ENCODE measurements at places on chromosomes 2 and 18. TPM values are rescaled to one million over a fixed set of nuclear protein-coding genes. Genes with fewer than 3 reads are reported as not detected.

LINC00305 gene
- 5.1 TPM for total RNA-seq

PARD6G gene
- total RNA-seq, result not detected

RIT2 gene
- not detected for total RNA-seq

CEP68 gene
- total RNA-seq, result 23.4 TPM

FAM110C gene
- total RNA-seq, result not detected

DSG4 gene
- 8.3 TPM for total RNA-seq

DNA sequence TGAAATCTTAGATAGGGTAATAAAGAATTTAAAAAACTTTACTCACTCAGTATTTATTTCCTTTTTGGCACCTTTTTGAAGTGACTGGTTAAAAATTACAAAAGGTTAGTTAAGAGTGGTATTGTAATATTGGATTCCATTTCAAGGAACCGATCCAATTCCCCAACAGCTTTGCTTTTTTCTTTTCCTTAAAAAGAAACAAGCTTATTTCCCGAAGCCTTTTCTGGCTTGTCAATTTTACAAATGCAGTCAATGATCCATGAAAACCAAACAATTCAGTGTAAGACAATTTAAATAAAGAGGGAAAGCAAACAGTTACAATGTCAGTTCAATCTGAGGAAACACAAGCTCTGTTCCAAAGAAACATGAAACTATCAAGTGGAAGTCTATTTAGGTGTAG lies 200.2 kb downstream of the RIT2 start:
- no peak for DNase-seq

DNA sequence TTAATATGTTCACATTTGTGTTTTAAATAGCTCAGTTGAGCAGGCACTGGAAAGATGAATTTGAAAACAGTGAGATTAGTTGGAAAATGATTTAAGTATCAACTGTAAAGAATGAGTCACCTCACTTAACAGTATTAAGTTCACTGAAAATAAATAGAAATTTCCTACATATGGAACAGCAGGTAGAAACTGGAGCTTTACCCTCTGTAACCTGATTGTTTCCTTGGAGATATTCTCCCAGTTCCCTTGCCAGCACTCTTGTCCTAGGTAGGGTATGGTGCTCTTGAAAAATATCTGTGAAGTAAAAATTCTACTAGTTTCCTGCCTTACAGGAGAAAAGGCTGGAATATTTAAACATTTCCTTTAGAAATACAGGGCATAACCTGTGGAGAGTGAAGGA lies 81.3 kb upstream of the DLGAP1 start:
- no peak for DNase-seq

DNA sequence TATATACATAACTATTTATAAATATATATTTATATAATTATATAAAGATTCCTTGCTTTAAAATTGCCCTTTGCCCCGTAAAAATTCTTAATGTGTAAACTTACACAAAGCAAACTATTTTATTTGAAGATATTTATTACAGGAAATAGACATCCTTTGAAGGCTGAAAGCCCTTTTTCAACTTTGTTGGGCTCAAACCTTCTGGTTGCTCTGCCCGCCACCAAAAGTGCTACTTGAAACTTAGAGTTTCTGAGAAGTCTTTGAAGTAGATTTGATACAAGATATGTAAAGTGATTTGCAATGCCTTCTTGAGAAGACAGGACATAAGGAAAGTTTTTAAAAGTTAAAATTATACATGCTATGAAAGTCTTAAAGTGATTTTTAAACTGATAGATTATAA lies 36.6 kb upstream of the METAP1D start:
- DNase-seq, result no peak

- no peak for DNase-seq
Observed at GRCh38 chr2:159715451-159715850, 3.1 kb downstream of the MARCHF7 start.

GRCh38 chr18:74412116-74412880 lies 44.8 kb downstream of the DIPK1C start:
- DNase-seq, result no peak

GRCh38 chr2:1051075-1051474 lies 100.4 kb downstream of the SNTG2 start:
- DNase-seq, result no peak

GRCh38 chr2:41962922-41963622 lies 84.7 kb upstream of the PKDCC start:
- DNase-seq, result no peak

DNA sequence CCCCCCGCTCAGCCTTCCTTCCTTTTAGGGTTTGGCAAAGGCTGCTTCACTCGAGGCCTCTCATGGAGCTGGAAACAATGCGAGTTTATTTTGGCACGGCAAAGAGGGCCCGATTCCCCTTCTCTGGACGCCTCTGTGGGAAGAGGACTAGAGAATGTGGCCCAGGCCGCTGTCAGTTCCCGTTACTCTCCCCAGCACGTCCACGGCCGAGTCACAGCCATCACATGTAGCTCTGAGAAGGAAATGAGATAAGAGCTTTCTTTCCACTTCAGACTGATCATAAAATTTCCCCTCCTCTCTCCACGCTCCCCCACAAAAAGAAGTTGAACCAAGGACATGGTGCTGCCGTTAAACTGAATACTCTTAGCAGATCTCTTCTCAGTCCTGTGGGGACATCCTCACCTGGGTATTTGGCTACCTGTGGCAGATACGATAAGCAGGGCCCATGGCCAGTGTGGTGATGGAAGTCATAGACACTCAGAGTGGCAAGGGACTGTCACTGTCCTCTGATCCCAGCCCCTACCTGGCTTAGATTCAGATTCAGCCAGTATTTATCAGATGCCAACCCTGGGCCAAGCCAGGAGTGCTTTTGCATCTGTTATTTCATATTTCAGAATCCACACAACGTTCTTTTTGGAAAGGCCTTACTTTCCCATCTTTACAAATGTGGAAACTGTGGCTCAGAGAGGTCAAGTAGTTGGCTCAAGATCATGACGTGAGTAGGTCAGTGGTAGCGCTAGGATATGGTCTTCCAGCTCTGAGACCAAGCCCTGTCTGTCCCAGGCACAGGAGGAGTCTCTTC lies 101.2 kb downstream of the MCFD2 start:
- no peak for DNase-seq

GRCh38 chr18:75405351-75405750 lies 22.2 kb downstream of the SMIM21 start:
- no peak for DNase-seq

DNA sequence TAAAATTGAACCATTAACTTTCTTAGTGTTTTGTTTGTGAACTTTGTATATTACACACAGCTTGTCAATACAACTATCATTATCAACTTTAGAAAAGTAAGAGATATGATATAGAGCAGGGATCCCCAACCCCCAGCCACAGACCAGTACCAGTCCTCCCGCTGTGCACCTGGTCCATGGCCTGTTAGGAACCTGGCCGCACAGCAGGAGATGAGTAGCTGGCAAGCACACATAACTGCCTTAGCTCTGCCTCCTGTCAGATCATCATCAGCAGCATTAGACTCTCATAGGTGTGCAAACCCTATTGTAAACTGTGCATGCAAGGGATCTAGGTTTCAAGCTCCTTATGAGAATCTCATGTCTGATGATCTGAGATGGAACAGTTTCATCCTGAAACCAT lies 491.0 kb upstream of the NXPH2 start:
- DNase-seq, result no peak

DNA sequence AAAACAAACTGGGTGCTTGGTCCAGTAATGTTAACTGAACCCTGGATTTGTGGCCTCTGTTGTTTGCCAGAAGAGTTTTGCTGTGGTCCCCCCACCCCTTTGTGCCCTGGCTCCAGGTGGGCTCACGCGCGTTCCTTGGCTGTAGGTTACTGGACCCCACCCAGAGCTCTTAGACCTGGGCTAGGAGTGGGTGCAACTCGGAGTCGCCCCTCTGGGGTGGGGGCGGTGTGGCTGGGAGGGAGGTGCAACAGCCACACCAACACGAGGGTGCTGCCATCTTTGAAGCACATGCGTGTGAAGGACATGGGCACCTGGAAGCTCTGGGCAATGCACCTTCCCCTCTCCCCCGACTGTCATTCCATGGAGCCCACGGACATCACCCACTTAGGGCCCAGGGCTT lies 92.7 kb downstream of the USP40 start:
- no peak for DNase-seq

Measured in Karpas-422 (cell line).